ENCODE measurements at places on chromosomes 11 and 22.
A peak's percentile ranks its signal among the peaks of the same experiment; 100 is the strongest.

DNA sequence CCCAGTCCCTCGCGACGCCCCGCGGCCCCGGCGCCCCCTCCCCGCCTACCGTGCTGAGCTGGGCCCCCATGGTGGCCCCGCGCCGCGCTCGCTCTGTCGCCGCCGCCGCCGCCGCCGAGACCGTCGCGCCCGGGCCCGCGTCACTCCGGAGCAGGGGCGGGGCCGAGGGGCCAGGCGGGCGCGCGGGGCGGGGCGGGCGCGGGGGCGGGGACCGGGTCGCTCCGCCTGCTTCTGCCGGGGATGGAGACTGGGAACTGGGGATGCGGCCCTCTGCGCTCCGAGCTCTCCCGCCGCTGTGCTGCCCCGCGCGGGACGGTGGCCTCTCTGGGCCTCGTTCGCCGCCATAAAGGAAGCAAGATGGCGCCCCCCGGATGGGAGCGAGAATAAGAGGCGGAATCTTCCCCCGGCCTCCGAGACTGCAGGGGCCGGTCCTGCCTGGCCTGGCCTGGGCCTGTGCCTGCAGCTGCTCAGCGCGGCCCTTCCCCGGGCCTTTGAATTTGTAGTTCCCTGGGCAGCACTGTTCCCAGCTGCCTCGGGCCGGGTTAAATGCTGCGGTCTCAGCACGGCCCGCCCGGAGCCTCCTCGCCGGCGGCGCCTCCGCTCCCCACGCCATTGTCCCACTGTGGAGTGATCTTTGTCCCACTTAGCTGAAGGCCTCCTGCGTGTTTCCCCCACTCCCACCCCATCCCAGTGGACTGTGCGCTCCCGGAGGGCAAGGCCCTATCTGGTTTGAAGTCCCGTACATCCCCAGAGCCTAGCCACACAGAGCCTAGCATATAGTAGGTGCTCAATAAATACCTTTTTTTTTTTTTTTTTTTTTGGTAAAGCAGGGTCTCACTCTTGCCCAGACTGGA is at the start of gene CYB5R3:
Gene CYB5R3, minus strand, starts transcription at position 147 of the 854 bp plus-strand sequence. Its CDS starts 77 bp downstream, at position 70.
- DNase-seq, result peak; percentile 77

DNA sequence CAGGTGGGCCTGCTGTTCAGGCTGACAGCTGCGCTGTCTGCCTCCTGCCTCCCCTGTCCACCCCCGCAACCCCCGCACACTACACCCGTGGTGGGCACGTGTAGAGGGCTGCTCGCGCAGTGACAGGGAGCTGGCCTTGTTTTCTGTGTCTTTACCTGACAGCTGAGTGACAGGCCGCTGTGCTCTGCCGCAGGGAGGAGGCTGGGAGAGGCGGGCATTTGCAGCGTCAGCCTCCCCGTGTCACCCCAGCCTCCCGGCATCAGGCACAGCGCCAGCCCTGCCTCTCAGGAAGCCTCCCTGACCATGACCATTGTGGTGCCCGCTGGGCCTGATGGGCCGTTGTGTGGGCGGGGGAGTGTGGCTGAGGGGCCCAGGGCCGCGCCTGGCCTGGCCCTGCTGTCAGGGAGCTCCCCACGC is 32.0 kb upstream of the RELT start:
- DNase-seq, result no peak

- DNase-seq, result no peak
These were observed 5.6 kb downstream of the NECTIN1 start for GRCh38 chr11:119723243-119723951.

- DNase-seq, result no peak
These were observed 30.0 kb upstream of the RAB39A start for GRCh38 chr11:107898270-107898669.

DNA sequence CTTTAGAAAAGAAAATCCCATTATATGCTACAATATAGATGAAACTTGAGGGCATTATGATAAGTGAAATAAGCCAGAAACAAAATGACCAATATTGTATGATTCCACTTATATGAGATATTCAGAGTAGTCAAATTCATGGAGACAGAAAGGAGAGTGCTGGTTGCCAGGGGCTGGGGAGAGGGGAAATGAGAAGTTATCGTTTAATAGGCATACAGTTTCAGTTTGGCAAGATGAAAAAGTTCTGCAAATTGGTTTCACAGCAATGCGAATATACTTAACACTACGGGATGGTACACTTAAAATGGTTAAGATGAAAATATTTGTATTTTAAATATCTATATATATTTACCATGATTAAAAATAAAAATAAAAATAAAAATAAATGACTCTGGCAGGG is 31.1 kb upstream of the RDX start:
- DNase-seq, result no peak

DNA sequence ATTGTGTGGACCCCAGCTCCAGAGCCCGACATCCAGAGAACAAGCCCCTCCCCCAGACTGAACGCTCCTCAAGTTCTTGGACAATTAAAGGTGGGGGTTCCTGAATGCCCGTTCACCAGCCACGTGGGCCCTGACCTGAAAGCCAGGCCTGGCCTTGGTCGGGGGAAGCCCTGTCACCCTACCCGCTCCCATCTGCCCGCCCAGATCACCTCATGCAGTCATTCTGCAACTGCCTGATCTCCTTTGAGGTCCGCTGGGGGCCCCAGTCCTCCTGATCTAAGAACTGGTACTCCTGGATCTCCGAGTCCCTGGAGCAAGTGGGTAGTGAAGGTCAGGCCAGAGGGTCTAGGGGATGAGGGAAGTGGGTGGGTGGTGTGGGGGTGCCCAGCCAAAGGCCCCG is 9.1 kb upstream of the NAALADL1 start:
- no peak for DNase-seq

GRCh38 chr11:122804796-122805195 is 33.5 kb upstream of the CRTAM start:
- no peak for DNase-seq

- no peak for DNase-seq
These were observed 32.0 kb upstream of the TH start for GRCh38 chr11:2203440-2204259.

DNA sequence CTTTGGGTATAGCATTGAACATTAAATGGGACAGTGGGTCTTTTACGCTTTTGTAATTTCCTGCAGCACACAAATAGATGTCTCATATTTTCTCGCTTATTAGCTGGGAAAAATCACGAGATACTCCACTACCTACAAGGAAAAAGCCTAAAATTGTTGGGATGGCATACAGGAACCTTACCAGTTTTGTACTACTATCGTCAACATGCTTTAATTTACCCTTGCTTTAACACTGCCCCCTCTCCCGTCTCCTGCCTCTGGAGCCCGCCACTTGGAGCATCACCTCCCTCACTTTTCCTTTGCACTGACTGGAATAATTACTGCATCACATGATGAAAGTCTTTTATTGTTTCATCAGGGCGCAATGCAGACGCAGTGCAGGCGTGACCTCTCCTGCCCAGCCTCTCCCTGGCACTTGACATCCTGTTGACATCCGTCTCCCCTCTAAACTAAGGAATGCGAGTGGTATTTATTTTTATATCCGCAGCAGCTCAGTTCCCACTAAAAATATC is 1.0 kb upstream of the FNBP4 start:
- no peak for DNase-seq

- no peak for DNase-seq
These were observed 121.1 kb downstream of the KCNC1 start for GRCh38 chr11:17855531-17856290.

DNA sequence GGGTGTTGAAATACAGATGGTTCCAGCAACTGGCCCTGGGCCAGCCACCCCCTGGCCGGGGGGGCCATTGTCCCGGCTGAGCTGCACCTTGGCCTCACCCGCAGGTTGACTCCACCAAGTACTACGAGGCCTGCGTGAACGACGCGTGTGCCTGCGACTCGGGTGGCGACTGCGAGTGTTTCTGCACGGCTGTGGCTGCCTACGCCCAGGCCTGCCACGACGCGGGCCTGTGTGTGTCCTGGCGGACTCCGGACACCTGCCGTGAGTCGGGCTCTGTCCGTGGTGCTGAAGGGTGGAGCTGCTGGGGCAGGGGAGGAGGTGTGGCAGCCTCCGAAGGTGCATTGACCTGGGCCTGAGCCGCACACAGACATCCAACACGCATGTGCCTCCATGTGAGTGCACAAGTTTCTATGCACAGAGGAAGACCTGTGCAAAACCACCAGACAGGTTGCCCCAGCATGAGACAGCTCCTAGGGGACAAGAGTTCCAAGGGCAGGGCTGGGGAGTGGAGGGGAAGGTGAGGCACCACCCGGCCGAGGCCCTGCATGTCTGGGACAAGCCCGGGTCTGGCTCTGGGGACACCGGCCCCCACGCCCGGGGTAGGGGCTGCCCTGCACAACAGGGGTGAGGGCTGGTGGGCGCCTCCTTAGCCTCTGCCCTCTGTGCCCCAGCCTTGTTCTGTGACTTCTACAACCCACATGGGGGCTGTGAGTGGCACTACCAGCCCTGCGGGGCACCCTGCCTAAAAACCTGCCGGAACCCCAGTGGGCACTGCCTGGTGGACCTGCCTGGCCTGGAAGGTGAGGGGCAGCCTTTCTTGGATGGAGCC is 16.1 kb downstream of the MUC5B start:
- DNase-seq, result no peak

- DNase-seq, result no peak
These were observed 7.6 kb downstream of the ZNF70 start for GRCh38 chr22:23743303-23743705.

- no peak for DNase-seq
These were observed 3.1 kb downstream of the GAB2 start for GRCh38 chr11:78414321-78415051.

DNA sequence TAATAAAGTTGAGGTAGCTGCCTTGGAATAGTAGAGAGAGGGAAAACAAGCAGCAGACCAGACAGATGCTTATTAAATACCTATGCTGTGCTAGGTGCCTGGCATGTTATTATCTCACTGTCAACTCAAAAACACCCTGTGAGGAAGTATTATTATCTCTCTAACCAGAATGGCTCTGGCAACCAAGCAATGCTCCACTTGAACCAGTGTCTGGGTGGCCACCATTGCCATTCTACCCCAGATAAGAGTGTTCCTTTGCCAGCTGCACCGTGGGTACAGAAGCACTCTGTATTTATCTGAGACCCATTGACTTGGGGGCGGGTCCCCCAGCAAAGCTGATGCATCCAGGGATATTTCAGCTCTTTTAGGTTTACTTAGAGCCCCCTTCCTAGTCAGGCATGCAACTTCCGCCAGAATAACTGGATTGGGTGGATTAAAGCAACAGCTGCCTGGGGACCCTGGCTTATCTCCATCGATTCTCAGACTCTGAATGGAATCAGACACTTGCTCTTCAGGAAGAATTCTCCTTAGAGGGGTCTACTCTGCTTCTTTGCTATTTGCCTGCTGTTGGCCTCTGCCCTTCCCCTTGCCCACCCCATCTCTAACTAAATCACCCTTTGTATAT is 49.1 kb downstream of the RCN1 start:
- DNase-seq, result no peak

- DNase-seq, result no peak
These were observed 1188.1 kb downstream of the LRRC4C start for GRCh38 chr11:40271361-40271760.

GRCh38 chr11:78350646-78351165 is 66.9 kb downstream of the GAB2 start:
- DNase-seq, result no peak

GRCh38 chr11:120268686-120269085 is 28.7 kb downstream of the POU2F3 start:
- DNase-seq, result no peak

DNA sequence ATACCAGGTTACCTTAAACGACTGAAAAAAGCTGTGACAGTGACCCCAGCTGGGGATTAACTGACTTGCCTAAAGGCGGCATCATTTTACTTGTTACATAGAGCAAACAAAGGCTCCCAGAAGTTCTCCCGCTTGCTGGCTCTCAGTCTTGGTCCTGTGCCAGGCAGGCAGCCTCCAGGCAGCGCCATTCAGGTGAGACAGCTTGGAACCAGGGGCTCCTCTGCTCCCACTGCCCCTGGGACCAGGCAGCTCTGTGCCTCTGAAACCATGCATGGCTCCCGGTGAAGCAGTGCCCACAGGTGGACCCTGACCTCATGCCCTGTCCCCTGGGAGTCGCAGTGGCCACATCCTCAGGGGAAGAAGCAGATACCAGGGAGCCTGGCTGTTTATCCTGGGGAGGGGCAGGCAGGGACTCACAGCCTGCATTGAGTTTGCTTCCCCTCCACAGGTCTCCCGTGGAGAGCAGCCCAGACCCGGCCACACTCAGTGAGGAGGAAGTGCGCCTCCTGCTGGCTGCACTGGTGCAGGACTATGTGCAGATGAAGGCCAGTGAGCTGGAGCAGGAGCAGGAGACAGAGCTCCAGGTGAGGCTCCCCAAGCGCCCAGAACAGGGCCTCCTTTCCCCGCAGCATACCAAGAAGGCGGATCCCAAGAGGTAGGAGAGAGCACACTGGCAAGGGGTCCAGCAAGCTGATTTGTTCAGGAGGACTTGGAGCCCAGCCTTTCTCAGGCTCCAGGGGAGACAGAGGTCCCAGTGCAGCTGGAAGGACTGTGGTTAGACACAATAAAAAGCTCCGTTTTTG is 15.6 kb upstream of the CYP2R1 start:
- DNase-seq, result peak; percentile 66

DNA sequence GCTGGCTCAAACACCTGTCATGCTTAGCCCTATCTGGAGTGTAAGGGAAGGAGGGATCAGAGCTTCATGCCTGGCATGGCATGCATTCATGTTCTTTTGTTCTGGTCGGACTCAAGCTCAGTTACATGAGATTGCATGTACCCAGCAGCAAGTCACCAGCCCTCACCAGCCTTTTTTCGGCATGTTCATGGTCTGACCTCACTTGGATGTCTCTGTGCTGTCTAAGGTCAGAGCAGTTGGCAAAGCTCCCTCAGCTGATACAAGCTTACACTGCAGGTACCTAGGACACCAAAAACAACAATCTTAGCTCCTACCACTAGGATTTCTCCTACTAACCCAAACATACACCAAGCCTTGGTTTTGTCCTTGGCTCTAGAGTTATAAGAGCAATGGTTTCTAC is 152.6 kb downstream of the BARX2 start:
- no peak for DNase-seq

GRCh38 chr11:93025558-93026255 is 56.3 kb downstream of the MTNR1B start:
- DNase-seq, result no peak

DNA sequence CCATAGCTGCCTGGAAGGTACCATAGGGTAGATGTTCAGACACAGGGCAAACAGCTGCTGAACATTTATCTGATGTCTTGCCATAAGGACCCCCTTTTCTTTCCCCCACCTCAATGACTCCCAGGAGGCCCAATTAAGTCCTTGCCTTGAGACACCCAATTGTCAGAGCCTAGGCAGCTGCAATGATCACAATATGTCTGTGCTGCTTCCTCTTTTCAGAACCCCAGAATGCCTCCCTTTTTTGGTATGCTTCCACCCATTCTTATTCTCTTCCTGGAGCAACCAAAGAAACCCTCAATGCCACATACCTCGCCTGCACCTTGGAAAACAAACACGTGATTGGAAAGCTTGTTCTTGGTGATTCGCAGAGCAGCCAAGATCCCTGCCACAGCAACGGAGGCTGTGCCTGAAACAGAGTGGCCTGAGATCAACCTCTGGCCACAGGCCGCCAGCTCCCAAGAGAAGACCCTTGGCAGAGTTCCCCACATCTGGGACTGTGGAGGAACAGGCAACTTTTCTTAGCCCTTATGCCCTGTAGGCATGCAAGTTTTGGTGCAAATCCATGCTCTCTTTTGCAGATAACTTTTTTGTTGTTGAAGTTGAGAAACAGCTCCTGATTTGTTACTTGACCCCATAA is 75.4 kb downstream of the CCDC81 start:
- DNase-seq, result no peak

- DNase-seq, result no peak
These were observed 82.9 kb upstream of the TBCEL start for GRCh38 chr11:120941000-120941399.
